ENCODE measurements at places on chromosomes 12 and 14.

- DNase-seq: no peak
Observed at GRCh38 chr14:67571991-67572323, 28.1 kb downstream of the PIGH start.

- DNase-seq: peak; percentile 57
Observed at GRCh38 chr12:124915239-124916236, 1.1 kb upstream of the UBC start.

DNA sequence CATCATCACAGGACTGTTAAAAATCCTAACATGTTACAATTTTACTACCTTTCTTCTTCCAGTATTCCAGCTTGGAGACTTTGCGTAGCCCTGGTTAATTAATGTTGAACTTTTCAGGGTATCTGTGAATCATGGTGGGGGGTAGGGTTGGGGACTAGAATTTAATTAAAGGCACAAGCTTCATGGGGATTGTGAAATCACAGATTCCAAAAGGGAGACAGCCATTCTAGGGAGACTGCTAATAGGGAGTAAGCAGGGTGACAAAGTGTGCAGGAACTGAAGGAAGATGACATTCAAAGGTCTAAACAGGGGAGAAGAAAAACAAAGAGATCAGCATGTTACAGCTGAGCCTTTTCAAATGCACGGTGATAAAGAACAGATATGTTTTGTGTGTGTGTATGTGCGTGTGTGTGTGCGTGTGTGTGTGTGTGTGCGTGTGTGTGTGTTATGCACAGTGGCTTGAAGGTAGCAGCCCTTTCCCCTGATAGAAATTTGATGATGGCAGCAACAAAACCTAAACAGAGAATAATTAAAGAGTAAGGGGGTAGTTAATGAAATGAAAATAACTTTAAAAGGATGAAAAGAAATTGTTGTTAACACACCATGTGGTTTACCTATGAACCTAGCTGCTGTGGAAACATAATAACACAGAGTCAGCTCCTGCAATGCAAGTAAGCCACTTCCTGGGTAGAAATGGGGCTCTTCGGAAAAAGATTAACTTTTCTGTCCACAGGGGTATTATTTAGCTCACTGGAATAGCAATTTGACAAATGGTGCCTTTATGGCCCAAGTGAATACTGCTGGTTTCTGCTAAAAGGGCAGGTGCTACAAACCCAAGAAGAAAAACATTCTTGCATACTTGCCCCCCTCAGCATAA lies 581.7 kb downstream of the DIO2 start:
- DNase-seq: no peak

GRCh38 chr12:1630133-1630826 lies 1.2 kb downstream of the WNT5B start:
- DNase-seq: peak; percentile 75

- no peak for DNase-seq
Observed at GRCh38 chr14:21915826-21916225, 242.2 kb upstream of the OR4E1 start.

GRCh38 chr12:69130064-69130463 lies 109.3 kb upstream of the CPSF6 start:
- DNase-seq: no peak

- peak; percentile 72 for DNase-seq
Observed at GRCh38 chr14:94173885-94174603, at the start of gene PPP4R4. Gene PPP4R4 (plus strand): TSS chr14:94174322. CDS start chr14:94174466, 144 bp downstream.

DNA sequence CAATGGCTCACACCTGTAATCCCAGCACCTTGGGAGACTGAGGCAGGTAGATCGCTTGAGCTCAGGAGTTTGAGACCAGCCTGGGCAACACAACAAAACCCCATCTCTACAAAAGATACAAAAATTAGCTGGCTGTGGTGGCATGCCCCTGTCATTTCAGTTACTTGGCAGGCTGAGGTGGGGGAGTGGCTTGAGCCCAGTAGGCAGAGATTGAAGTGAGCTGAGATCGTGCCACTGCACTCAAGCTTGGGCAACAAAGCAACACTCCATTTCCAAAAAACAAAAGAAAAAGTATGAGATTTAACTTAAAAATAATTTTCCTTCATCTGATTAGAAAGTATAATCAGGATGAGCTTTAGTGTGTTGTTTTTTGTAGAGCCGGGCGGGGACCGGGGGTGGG lies 47.9 kb upstream of the BCAT1 start:
- DNase-seq: no peak
